Cerebellar cortex (tissue), 1 donor: ENCODE measurements at places on chromosomes 2 and 18.

DNA sequence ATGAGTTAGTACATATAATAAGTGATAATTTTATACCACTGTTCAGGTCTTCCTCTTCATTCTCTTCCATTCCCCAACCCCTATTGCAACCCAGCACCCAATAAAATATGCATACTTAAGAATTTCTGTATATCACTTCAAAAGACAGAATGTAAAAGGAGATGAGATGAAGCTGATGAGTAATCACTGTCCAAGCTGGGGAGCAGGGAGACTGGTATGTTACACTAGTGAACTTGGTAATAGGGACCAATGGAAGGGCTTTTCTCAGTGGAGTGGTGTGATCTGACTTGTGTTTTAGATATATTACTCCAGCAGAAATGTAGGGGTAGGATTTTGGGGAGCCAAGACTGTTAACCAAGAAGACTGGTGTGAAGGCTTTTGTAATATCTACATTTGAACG lies 18.0 kb upstream of the ARHGAP28 start:
- DNase-seq, result no peak

- no peak for DNase-seq
These were observed 27.6 kb downstream of the NCK2 start for GRCh38 chr2:105772362-105772761.

DNA sequence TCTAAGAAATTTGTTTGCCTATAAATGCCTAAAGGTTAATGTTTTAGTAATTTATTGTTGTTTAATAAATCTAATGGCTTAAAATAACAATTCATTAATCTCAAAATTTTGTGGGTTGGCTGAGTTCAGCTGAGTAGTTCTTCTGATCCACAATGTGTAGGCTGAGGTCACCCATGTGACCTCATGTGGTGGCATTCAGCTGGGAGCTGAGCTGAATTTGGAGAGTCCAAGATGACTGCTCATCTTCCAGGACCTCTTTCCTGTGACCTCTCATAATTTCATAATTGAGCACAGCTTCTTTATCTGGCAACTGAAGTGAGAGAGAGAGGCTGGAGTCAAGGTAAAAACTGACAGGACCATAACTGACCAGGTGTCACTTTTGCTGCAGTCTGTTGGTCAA lies 132.4 kb downstream of the TXNL1 start:
- DNase-seq, result no peak

DNA sequence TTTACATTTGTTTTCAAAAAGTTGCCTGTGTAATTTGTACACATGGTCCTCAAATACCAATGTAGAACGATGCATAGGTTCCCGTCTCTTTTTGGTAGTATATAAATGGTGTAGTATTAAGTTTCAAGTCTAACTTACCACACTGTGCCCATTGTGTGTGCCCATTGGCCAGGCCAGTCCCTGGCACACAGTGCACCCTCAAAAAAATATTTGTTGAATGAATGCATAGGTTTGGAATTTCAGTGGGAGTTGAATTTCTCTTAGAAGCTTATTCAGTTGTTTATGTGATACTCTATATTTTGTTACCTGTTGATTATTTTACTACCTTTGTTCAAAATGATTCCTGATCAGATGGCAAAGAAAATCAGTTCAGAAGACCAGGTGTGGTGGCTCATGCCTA lies 30.1 kb downstream of the IDH1 start:
- no peak for DNase-seq

- DNase-seq, result peak; percentile 43
These were observed 21.7 kb upstream of the EFHD1 start for GRCh38 chr2:232611559-232612218.

DNA sequence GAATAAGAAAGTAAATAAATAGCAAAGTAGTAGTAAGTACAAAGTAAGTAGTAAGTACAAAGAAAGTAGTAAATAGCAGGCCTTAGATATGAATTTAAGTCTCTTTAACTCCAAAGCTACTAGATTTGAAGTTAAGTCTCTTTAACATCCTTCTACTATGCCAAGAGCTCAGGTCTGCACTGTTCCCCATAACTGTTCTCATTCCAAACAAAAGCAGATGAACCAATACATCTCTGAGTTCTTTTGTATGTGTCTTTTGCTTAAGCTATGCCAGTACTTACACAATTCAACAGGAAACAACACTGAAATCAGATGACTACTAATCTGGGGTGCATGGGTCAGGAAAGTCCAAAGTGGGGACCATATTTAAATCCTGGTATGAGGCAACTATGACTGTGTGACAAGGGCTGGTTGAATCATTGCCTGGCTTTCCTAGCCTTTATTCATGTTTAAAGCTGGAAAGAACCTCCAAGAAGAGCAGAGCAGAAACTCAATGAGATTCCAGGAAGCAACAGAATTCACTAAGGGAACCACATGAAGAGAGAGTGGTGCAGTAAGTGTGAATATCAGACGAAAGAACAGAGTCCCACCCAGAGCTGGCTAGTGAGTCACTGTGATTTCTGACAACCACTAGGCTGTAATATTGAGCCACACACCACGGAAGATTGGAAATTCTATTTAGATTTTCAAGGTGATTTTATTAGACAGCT lies 51.0 kb upstream of the CYP26B1 start:
- no peak for DNase-seq

GRCh38 chr2:207697411-207697810 lies 14.0 kb upstream of the CCNYL1 start:
- DNase-seq, result no peak

DNA sequence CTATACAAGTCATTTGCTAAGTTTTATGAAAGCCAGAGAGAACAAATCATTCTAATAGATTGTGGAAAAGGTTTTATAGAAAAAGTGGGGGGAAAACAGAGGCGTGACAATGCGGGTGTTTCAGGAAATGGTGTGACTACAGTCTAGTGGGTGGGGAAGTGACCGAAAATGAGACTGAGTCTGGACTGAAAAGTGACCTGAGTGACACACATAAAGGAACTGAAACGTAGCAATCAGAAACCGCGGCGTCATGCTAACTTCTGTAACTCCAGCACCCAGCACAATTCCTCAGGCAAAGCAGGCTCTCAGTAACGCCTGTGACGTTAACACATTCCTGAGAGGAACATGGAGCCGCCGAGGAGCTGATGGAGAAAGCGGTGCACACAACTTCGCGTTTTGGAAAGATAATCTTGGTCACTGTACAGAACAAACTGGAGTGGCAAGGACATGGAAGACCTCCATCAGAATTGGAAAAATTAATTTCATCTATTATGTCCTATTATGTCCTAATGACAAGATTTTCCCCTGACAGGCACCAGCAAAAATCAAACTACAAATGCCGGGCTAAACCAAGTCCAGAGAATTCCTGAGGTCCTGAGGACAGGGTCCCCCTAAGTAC lies 1.4 kb upstream of the CD226 start:
- no peak for DNase-seq

GRCh38 chr2:191351298-191351697 lies 106.1 kb downstream of the MYO1B start:
- DNase-seq, result no peak

DNA sequence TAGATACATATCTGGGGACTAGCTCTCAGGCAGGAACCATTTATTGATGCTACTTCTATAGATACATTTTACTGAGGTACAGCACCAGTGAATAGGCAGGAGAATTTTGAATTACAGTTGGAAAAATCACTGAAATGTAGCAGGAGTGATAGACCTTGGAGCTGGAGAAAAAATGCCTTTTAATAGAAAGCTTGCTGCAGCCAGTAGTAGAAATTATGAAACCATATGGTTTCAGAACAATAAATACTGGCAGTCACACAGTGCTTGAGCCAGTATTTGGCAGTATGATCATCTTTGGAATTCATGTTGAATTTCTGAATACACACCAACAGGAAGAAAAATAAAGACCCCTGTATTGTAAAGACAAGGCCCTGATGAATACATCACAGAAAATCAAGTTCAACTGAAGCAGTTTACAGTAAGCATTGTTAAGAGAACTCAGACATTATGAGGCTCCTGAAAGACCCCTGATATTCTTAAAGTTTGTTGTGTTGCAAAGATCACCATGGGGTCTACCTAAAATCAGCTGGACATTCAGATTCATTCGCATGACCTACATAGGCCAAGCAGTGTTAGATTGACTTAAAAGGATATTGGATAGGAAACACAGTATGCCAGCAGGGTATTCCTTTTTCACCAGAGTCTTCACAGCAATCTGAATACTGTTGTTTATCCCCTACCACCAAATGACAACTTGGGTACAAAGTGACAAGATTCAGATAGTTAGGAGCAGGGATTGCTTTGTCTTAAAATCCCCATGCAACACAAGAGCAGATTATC lies 139.0 kb downstream of the EHBP1 start:
- DNase-seq, result peak; percentile 86

DNA sequence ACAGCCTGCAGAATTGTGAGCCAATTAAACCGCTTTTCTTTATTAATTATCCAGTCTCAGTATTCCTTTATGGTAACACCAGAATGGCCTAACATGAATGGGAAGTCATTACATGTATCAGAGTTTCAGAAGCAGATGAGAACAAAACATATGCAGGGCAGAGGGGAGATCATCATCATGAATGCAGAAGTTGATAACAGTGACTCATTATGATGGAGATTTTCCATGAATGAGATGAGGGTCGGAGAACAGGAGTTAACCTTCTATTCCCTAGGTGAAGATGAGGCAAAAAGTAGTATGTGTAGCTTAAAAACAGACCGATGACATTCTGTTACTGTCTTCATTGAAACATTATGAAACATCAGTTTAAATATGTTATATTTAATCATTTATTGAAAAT lies 59.5 kb upstream of the PPM1B start:
- DNase-seq, result no peak

DNA sequence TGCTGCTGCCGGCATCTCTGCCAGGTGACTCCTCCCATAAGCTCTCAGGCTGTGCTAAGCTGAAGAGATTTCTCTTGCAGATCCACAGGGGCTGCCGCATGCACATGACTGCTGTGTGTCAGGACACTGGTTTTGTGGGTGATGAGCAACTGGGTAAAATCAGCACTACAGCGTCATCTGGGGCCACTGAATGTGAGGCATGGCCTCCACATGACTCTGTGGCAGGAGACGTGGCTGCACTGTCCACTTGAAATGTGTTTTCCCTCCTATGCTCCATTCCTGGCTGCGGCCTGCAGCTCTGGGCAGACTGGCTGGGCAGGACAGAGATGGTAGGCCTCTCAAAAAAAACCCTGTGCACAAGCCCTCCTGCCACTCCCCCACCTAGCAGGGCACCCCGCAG lies 63.6 kb downstream of the MARCO start:
- no peak for DNase-seq

- DNase-seq, result no peak
These were observed 43.7 kb upstream of the IGFBP5 start for GRCh38 chr2:216739035-216739434.

GRCh38 chr18:26438980-26439379 lies 109.4 kb downstream of the KCTD1 start:
- DNase-seq, result no peak

- DNase-seq, result no peak
These were observed 21.5 kb upstream of the ATP9B start for GRCh38 chr18:79047556-79048244.

DNA sequence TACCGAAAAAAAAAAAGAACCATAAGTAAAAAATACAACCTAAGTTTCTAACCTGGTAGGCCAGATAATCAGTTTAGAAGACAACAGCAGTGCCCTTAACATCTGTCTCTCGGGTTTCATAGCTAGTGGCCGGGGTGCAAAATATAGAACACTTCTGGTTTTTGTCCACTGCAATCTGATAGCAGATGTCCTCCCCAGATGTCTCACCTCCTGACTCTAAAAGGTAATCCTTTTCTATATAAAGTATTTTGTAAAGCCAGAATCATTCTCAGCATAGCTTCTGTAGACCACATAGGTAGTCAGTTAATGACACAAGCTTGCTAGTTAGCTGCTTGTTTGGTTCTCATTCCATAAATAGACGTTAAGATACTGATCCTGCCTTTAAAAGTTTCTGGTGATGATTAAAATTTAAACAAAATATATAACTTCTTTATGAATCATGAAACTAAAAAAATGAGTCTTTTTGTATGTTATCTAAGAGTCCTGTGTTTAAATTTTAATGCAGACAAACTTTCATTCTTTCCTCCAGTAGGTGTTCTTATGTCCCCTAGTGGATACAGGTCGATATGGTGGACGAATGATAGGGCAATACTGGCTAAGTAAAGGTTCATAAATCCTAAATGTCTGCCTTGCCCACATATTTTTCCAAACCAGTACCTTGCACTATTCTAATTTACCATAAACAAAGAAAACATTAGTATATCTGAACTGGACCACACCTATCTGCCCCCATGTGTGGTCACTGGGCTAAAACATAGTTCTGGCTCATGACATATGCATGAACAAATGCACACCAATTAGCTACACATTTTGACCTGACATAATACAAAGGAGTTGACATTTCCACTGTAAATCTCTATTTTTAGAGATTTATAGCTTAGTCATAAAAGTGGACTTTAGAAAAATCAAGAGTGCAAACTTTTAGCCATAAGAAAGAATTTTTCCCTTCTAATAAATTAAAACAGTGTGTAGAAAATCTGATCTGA lies 171.0 kb downstream of the SRBD1 start:
- DNase-seq, result no peak

DNA sequence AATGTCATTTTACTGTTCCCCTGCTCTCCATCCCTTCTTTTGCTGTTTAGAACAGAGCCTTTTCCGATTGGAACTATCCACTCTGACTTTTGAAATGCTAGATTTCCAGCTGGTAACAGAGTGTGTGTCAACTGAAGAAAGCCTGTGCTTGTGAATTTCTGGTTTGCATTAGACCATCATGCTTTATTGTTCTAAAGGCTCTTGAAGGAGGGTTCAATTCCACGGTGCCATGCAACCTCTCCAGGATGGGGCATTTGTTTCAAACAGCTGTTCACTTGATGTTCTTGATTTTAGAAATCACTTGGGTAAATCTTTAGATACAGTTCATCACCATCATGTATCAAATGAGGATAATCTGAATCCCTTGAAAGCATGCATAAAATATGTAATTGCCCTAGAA lies 156.7 kb downstream of the QPCT start:
- no peak for DNase-seq

DNA sequence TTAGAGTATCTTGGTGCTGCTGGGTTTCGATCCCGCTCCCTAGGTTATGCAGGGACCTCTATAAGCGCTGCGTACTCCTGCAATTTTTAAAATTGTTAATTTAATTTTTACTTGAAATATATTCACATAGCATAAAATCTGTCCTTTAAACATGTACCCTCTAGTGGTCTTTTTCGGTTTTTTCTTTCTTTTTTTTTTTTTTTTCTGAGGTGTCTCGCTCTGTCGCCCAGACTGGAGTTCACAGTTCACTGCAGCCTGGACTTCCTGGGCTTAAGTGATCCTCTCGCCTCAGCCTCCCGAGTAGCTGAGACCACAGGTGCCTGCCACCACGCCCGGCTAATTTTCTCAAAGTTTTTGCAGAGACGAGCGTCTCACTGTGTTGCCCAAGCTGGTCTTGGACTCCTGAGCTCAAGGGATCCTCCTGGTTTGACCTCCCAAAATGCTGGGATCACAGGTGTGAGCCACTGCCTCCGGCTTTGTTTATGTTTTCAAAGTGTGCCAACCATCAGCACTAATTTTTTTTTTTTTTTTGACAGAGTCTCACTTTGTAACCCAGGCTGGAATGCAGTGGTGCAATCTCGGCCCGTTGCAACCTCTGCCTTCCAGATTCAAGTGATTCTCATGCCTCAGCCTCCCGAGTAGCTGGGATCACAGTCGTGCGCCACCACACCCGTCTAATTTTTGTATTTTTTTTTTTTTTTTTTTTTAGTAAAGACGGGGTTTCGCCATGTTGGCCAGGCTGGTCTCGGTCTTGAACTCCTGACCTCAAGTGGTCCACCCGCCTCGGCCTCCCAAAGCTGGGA lies 585 bp upstream of the MOB1A start:
- no peak for DNase-seq
